SJSA1 (cell line): ENCODE measurements at places on chromosomes 2 and 18. TPM values are rescaled to one million over a fixed set of nuclear protein-coding genes. Genes with fewer than 3 reads are reported as not detected.

DNA sequence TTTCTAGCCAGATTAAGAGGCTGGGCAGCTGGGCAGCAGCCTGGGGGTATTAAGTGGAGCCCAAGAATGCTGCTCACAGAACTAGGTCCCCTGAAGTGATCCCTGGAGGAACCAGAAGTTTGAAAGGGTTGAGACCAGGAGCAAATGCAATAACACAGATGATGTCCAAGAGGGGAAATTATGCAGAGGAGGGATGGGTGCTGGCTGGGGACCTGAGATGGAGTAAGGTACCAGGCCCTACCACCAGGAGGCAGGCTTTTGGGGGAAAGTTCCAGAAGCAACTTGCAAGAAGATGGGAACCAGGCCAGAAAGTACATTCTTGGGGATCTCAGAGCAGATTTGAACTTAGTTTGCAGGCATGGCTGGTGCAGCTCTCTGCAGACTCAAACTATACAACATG, 175.1 kb downstream of the NCK2 start:
- DNase-seq: no peak
- H3K4me3 ChIP-seq: no peak overlapping the region
- H3K27ac ChIP-seq: no peak overlapping the region
- no peaks in the 10 kb centered on the region for H3K27me3 ChIP-seq
- H3K4me1 ChIP-seq: no peaks in the 10 kb centered on the region

The ALLC gene
- total RNA-seq: not detected in 2 replicates

DNA sequence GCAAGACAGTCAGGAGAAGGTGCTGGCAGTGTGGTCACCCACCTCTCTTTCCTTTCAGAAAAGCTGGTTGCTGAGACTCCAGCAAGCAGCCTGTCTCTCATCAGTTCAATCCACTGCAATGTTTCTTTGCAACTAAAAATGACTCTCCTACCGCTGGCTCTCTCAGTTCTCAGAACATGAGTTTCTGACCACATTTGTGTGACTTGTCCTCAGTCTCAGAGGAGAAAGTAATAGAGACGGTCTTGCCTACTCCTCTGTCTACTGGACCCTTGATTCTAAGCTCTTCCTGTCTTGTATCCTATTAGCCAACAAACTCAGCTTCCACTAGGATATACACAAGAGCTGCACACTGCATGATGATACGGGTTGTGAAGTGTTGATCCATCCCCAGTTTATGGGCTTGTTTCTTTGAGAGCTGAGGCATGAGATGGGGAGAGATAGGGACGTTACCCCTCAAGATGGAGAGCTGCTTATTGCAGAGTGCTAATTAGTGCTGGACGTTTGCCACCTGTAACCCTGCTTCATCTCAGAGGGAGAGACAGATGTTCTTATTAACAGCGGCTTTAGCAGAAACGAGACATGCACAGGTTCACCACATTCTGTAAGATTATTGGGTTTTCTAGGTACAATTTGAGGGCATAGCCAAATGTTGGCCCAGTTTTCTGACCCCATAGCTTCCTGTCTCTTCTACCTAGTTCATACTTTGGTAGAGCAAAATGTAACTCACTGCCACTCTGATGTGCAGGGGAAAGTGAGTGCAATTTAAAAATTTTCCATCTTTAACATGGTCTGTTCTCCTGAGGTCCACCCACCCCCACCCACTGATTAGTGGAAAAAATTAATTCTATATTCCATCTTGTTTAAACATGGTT, 32.4 kb upstream of the YWHAQ start:
- no peak overlapping the region for H3K27ac ChIP-seq
- H3K4me1 ChIP-seq: peaks cover 30% of the 10 kb centered on the region
- no peak for DNase-seq
- no peaks in the 10 kb centered on the region for H3K27me3 ChIP-seq
- H3K4me3 ChIP-seq: no peak overlapping the region

The ABCG5 gene
- not detected in 2 replicates for total RNA-seq

DNA sequence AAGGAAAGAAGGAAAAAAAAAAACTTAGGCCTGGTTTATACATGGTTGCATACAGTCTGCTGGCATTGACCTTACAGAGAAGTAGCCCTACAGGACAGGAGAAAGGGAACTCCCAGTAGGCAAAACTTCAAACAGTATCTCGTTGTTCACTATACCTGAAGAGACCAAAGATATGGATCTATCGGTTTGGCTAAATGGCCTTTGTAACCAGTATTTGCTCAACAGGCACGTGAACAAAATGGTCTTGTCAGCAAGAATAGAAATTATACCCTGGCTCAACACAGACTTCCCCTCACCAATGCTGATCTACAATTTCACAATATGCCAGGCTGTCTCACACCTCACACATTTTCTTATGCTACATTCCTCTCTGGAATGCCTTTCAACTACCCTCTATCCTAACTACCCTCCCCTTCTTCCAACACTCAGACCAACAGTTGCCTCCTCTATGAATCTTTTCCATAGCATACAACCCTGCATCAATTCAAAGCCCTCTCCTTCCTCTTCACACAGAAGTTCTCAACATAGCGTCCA, 13.7 kb downstream of the HYCC2 start:
- H3K36me3 ChIP-seq: peaks cover 15% of the 10 kb centered on the region; the same call in 1 of the 2 replicates
- H3K4me3 ChIP-seq: no peak overlapping the region
- H3K4me1 ChIP-seq: no peaks in the 10 kb centered on the region
- DNase-seq: no peak

The POTEC gene
- not detected in 2 replicates for total RNA-seq

GRCh38 chr2:98091738-98092137, 4.8 kb downstream of the VWA3B start:
- peaks cover 7% of the 10 kb centered on the region for H3K4me1 ChIP-seq
- H3K4me3 ChIP-seq: no peak overlapping the region
- H3K36me3 ChIP-seq: no peaks in the 10 kb centered on the region
- no peak for DNase-seq
- no peak overlapping the region for H3K27ac ChIP-seq

The PTPRN gene
- total RNA-seq: 4.2 and 4.9 TPM in 2 replicates

DNA sequence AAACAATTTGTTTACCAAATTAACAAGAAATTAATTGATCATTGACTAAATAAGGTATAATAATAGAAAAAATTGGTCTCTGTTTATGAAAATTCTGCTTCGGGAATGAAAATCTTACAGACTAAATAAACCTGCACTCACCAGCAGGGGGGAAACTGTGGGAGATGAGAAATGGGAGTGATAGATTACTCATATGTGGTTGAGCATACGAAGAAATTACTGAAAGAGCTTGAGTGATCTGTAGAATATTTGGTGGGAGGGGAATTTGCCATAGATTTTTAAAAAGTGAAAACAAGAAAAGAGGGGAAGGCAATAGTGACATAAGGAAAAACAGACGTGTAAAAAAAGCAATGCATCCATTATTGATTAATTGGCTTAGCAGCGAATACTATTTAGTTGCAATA, 2.2 kb downstream of the HMSD start:
- DNase-seq: no peak
- H3K4me1 ChIP-seq: 0 out of 2 replicates have a peak, but pooled peaks cover 8% of the 10 kb centered on the region
- no peak overlapping the region for H3K27ac ChIP-seq
- no peak overlapping the region for H3K4me3 ChIP-seq
- no peaks in the 10 kb centered on the region for H3K36me3 ChIP-seq
- H3K27me3 ChIP-seq: no peaks in the 10 kb centered on the region

GRCh38 chr2:160457588-160457987, 36.0 kb downstream of the RBMS1 start:
- H3K27ac ChIP-seq: no peak overlapping the region
- peaks cover 55% of the 10 kb centered on the region for H3K4me1 ChIP-seq
- no peak for DNase-seq
- H3K27me3 ChIP-seq: no peaks in the 10 kb centered on the region
- peaks cover 18% of the 10 kb centered on the region for H3K36me3 ChIP-seq
- H3K4me3 ChIP-seq: no peak overlapping the region

- no peaks in the 10 kb centered on the region for H3K36me3 ChIP-seq
- no peak overlapping the region for H3K27ac ChIP-seq
- H3K27me3 ChIP-seq: no peaks in the 10 kb centered on the region
- H3K4me1 ChIP-seq: no peaks in the 10 kb centered on the region
- no peak for DNase-seq
- no peak overlapping the region for H3K4me3 ChIP-seq
Observed at GRCh38 chr18:31380912-31381311, 4.3 kb downstream of the DSG4 start.

DNA sequence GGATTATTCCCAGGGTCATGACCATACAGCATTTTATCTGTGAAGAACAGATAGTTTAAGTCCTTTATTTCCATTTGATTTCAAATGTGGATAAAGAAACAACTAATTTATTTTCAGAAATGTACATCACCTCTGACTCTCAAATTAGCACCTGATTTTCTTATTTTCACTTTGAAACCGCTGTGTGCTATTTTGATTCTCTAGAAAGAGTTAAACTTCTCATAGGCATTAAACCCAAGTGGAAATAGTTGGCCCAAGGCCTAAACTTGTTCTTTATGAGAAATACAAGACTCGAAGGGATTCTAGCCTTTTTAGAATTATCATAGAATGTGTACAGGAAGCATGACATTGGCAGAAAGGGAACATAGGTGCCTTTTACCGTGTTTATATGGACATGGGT, 41.5 kb upstream of the LTBP1 start:
- DNase-seq: no peak
- H3K27ac ChIP-seq: no peak overlapping the region; the same call in 1 of the 2 replicates
- H3K4me3 ChIP-seq: no peak overlapping the region

The B3GNT2 gene
- total RNA-seq: 5.5 and 14.0 TPM in 2 replicates

The SCN2A gene
- total RNA-seq: 0.05 TPM in 1 of 2 replicates, not detected in the other

GRCh38 chr2:110205660-110206455, 1.0 kb upstream of the NPHP1 start:
- no peaks in the 10 kb centered on the region for H3K27me3 ChIP-seq
- H3K4me3 ChIP-seq: no peak overlapping the region
- no peak overlapping the region for H3K27ac ChIP-seq

DNA sequence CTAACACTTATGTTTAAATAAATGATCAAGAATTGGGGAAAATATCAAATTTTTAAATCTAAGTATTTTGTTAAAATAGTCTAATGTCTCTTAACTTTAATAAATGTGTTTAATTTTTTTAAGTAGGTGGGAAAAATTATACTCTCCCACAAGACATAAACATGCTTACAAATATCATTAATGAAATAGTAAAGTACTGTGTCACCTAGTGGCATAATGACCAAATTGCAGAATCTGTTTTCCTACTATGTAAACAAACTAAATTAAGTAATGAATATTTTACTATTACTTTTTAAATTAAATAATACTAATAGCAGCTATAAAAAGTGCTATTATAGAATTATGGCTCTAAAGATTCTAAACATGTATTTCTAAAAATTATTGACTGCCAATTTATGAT, 52.0 kb upstream of the CHAC2 start:
- H3K27ac ChIP-seq: no peak overlapping the region
- H3K4me1 ChIP-seq: peaks cover 29% of the 10 kb centered on the region
- DNase-seq: no peak
- H3K4me3 ChIP-seq: no peak overlapping the region
- H3K36me3 ChIP-seq: peaks cover 3% of the 10 kb centered on the region

GRCh38 chr2:153495725-153496124, 17.2 kb upstream of the RPRM start:
- H3K36me3 ChIP-seq: no peaks in the 10 kb centered on the region
- no peaks in the 10 kb centered on the region for H3K4me1 ChIP-seq
- no peak overlapping the region for H3K27ac ChIP-seq
- no peak for DNase-seq
- H3K27me3 ChIP-seq: no peaks in the 10 kb centered on the region

GRCh38 chr2:24179683-24180082, 4.8 kb downstream of the FAM228A start:
- no peak overlapping the region for H3K27ac ChIP-seq
- H3K4me1 ChIP-seq: no peaks in the 10 kb centered on the region
- H3K4me3 ChIP-seq: no peak overlapping the region
- 0 out of 2 replicates have a peak, but pooled peaks cover 6% of the 10 kb centered on the region for H3K27me3 ChIP-seq
- no peaks in the 10 kb centered on the region for H3K36me3 ChIP-seq

DNA sequence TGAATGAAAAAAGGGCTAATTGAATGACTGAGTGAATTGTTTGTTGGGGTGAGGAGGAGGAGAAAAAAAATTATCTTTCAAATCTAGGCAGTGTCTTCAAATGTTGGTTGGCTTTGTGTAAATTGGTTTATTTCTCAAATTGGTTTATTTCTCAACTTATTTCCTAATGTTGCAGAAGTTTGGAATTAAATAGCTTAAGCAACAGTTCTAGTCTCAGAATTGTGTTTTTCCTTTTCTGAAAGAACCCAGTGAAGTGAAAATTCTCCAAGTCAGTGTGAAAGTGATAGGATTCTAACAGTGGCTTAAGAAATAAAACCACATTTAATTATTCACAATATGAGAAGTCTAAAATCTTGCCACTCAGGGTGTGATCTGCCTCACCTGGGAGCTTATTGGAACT, 54.6 kb upstream of the LYPD6B start:
- no peaks in the 10 kb centered on the region for H3K4me1 ChIP-seq
- H3K4me3 ChIP-seq: no peak overlapping the region
- H3K36me3 ChIP-seq: no peaks in the 10 kb centered on the region
- DNase-seq: no peak

The RAX gene
- not detected in 2 replicates for total RNA-seq

The GNLY gene
- total RNA-seq: not detected in 2 replicates

The MBP gene
- not detected in 2 replicates for total RNA-seq

DNA sequence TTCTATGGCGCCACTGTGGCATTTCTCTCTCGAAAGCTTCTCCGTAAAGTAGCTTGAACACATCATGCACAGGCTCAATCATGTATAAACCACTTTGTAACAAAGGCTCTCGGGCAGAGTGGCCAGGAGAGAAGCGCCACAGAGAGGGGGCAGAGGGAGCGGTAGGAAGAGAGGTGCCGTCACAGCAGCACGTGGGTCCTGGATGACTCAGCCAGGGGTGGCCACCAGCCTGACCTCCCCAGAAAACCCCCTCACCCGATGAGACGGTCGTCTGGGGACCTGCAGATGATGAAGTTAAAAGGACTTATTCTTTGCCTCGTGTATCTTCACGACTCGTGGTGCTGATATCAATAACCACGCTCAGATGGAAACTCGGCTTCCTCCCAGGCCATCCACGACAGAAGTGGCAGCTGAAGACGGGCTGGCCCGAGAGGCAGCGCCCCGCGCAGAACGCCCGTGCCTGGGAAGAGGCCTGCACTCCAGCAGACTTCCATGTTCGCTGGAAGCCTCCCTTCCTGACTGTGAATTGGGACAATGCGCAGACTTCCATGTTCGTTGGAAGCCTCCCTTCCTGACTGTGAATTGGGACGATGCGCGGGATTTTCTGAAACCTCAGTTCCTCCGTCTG, 46.4 kb upstream of the MTCL1 start:
- H3K4me1 ChIP-seq: peaks cover 9% of the 10 kb centered on the region
- no peaks in the 10 kb centered on the region for H3K36me3 ChIP-seq
- no peak overlapping the region for H3K27ac ChIP-seq
- DNase-seq: no peak

DNA sequence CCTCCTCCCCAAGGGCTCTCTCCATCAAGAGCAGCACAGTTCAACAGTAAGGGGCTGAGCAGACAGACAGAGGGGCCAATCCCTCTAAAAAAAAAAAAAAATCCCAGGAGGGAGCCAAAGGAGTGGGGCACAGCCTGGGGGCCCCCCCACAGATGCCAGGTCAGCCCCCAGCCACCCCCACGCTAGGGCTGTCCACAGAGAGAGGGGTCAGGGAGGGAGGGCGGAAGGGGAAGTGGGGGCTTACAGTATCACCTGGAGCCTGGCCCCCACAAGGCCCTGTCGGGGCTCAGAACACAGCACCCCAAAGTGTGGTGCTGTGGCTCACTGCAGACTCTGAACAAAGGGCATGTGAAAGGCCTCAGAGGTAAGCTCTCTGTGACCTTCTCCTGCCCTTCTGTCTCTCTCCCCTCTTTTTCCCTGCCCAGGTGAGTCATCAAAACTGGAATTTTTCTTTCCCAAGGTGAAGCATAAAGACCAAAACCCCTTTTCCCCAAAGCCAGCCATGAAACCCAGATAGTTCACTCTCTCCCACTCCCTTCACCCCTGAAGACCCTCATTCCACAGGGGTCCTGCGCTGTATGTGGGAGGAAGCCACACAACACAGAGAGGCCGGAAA, 13.9 kb downstream of the BIN1 start:
- H3K4me1 ChIP-seq: peaks cover 48% of the 10 kb centered on the region
- no peaks in the 10 kb centered on the region for H3K36me3 ChIP-seq
- no peaks in the 10 kb centered on the region for H3K27me3 ChIP-seq
- no peak for DNase-seq
- no peak overlapping the region for H3K27ac ChIP-seq
- no peak overlapping the region for H3K4me3 ChIP-seq
